Left renal pelvis (tissue), 4 donors: ENCODE measurements at places on chromosomes 7 and 10.

DNA sequence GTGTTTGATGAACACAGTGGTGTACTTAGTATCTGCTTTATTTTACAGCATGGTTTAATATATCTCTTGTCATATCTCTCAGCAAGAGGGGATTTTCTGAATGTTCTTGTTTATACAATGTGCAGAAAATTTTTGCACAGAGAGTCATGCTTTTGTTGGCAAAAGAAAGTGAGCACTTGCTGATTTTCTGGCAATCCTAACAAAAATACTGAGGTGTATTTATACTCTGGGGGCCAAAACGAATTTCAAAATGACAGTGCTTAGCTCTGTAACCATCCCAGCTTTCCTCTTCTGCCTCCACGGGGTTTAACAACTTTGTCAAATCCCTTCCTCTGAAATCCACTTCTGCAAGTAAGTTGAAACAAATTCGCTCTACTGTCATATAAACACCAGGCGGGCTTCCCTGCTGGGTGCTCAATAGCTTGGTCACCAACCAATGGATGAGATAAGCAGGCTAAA is 169.2 kb downstream of the NOC3L start:
- no peak for DNase-seq

GRCh38 chr10:133335246-133336117 is 1.2 kb downstream of the CALY start:
- no peak for DNase-seq

GRCh38 chr10:85643845-85644525 is 722.6 kb downstream of the GRID1 start:
- DNase-seq: no peak

DNA sequence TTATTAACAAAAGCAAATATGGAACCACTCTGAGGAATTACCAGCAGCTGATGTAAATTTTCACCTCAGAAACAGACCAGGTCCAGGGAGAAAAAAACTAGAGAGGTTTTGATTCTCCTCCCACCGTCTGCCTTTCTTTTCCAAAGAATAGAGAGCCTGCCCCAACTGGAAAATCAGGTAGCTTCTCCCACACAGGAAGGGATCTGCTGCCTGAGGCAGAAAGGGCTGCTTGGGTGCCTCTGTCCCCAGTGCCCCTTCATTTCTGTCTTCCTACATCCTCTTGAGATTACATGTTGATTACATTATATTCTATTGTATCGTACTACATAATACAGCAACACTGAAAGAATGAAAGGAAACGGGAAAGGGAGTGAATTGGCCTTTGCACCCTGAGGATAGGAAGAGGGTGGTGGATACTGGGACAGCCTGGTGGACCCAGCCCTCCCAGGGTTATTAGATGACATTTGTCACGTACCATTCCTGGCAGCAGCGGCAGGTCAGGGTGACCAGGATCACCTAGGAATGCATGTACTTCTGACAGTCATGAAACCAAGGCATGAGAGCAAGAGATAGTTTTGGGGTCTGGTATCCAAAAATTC is 8.9 kb downstream of the ST8SIA6 start:
- DNase-seq: no peak

- peak; percentile 39 for DNase-seq
These were observed 37.1 kb downstream of the SVOPL start for GRCh38 chr7:138663725-138664710.
